CD8-positive, alpha-beta memory T cell (primary cell): ENCODE measurements at places on chromosomes 4 and X.

GRCh38 chrX:23900220-23900797 lies 7.4 kb downstream of the APOO start:
- H3K36me3 ChIP-seq, result no peaks in the 10 kb centered on the region
- DNase-seq, result no peak
- no peak overlapping the region for H3K27ac ChIP-seq
- H3K4me1 ChIP-seq, result no peaks in the 10 kb centered on the region
- no peaks in the 10 kb centered on the region for H3K27me3 ChIP-seq

- H3K36me3 ChIP-seq, result no peaks in the 10 kb centered on the region
- peaks cover 29% of the 10 kb centered on the region for H3K4me1 ChIP-seq
- H3K4me3 ChIP-seq, result no peak overlapping the region
- DNase-seq, result no peak
These were observed 113.3 kb downstream of the AFAP1 start for GRCh38 chr4:7826176-7826908.

DNA sequence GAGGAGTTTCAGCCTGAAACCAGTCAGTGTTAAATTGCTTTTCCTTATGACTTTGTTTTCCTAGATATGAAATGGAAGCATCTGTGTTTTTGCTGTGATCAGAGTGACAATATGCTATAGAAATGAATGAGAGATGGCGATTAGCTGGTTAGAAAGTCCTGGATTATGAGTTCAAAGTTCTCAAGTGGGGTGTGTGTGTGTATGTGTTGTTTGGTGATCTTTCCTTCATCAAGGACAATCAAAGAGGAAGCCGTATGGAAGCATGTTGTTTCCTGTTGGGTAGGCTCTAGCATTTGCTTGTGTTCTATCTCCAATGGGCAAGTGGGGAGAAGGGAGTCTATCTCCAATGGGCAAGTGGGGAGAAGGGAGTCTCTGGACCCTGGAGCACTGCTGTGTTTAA lies 64.0 kb upstream of the STX18 start:
- H3K4me3 ChIP-seq, result no peak overlapping the region
- no peaks in the 10 kb centered on the region for H3K36me3 ChIP-seq
- no peak for DNase-seq

- no peak overlapping the region for H3K27ac ChIP-seq
- DNase-seq, result no peak
- H3K36me3 ChIP-seq, result no peaks in the 10 kb centered on the region
- H3K4me1 ChIP-seq, result no peaks in the 10 kb centered on the region
These were observed 13.8 kb downstream of the USP46 start for GRCh38 chr4:52645300-52645699.

DNA sequence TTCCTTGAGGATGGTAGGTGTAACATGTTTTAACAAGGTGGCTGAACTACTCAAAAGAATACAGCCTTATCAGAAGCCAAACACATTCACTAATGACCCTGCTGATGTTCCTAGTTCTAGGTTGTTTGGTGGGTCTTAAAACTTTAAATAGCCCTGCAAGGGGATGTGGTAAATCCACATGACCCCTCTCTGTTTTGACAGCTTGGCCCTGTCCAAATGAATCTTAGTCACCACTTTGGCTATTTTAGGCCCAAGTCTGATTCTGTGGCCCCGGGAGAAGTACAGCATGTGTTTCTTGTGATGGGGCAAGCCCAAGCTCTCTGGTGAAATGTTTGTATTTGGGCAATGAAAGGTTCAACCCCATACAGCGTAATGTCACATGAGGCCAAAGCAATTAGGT lies 54.5 kb upstream of the GPR34 start:
- no peak overlapping the region for H3K27ac ChIP-seq
- H3K4me1 ChIP-seq, result no peaks in the 10 kb centered on the region
- H3K27me3 ChIP-seq, result no peaks in the 10 kb centered on the region
- no peak for DNase-seq
- H3K36me3 ChIP-seq, result no peaks in the 10 kb centered on the region

DNA sequence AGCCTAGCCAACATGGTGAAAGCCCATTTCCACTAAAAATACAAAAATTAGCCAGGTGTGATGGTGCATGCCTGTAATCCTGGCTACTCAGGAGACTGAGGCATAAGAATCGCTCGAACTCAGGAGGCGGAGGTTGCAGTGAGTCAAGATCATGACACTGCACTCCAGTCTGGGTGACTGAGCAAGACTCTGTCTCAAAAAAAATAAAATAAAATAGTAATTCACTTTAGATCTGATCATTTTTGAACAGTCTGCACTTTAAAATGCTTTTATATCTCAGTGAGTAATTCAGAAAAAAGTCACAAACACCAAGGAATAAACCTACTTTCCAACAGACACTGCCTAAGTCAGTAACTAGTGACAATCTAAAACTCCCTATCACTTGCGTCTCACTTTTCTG lies 25.6 kb upstream of the CORIN start:
- no peaks in the 10 kb centered on the region for H3K4me1 ChIP-seq
- H3K4me3 ChIP-seq, result no peak overlapping the region
- H3K27ac ChIP-seq, result no peak overlapping the region
- no peak for DNase-seq
- no peaks in the 10 kb centered on the region for H3K36me3 ChIP-seq

- H3K27me3 ChIP-seq, result no peaks in the 10 kb centered on the region
- no peaks in the 10 kb centered on the region for H3K36me3 ChIP-seq
- DNase-seq, result no peak
- no peak overlapping the region for H3K27ac ChIP-seq
- H3K4me3 ChIP-seq, result no peak overlapping the region
- no peaks in the 10 kb centered on the region for H3K4me1 ChIP-seq
These were observed 211.5 kb downstream of the PDGFRA start for GRCh38 chr4:54440394-54441136.

- H3K4me1 ChIP-seq, result no peaks in the 10 kb centered on the region
- H3K27me3 ChIP-seq, result no peaks in the 10 kb centered on the region
- H3K36me3 ChIP-seq, result no peaks in the 10 kb centered on the region
- H3K27ac ChIP-seq, result no peak overlapping the region
- H3K4me3 ChIP-seq, result no peak overlapping the region
- no peak for DNase-seq
These were observed 59.0 kb upstream of the ADGRA3 start for GRCh38 chr4:22574880-22575279.

GRCh38 chrX:138018145-138018799 lies 452.3 kb downstream of the ZIC3 start:
- no peaks in the 10 kb centered on the region for H3K27me3 ChIP-seq
- no peak for DNase-seq
- no peaks in the 10 kb centered on the region for H3K4me1 ChIP-seq
- H3K4me3 ChIP-seq, result no peak overlapping the region
- no peak overlapping the region for H3K27ac ChIP-seq

DNA sequence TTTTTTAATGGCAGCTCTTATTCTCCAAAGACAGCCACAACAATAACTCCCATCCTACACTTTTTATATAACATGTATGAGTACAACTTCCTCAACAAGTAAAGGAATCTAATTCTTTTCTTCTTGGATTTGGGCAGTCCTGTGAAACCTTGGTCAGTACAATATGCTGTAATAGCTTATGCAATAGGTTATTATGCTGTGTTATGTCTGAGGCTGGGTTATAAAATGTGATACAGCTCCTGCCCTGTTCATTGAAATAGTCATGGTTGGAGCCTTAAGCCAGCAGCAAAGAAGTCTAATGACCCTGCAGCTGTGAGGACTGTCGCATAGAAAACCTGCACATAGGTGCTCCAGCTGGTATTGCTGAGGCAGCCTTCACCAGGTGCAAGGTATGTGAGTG lies 215.8 kb upstream of the RASGEF1B start:
- H3K4me3 ChIP-seq, result no peak overlapping the region
- H3K27me3 ChIP-seq, result no peaks in the 10 kb centered on the region
- no peaks in the 10 kb centered on the region for H3K4me1 ChIP-seq
- no peak for DNase-seq
- no peak overlapping the region for H3K27ac ChIP-seq

DNA sequence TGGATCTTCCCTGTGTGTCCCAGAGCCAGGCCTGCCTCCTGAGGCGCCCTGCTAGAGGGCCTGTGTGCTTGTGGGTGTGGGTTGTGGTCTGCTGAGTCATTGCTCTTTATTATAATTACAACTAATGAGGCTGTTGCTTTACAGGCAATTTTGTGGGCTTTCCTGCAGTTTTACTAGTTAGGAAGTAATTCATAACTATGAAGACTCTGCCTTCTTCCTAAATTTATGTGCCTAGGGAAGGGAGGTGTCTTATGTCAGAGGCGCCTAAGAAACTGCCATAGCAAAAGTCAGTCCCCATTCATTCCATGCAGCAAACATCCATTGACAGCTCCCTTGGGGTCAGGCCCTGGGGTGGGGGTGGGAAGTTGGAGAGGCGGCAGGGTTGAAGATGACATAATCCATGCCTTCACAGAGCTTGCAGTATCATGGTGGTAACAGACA lies 359.2 kb downstream of the IDS start:
- H3K4me1 ChIP-seq, result no peaks in the 10 kb centered on the region
- DNase-seq, result no peak
- no peaks in the 10 kb centered on the region for H3K36me3 ChIP-seq

GRCh38 chrX:110287605-110288004 lies 30.3 kb downstream of the AMMECR1 start:
- no peaks in the 10 kb centered on the region for H3K27me3 ChIP-seq
- no peak overlapping the region for H3K4me3 ChIP-seq
- H3K4me1 ChIP-seq, result no peaks in the 10 kb centered on the region
- no peak overlapping the region for H3K27ac ChIP-seq

- no peaks in the 10 kb centered on the region for H3K27me3 ChIP-seq
- no peak overlapping the region for H3K27ac ChIP-seq
- no peaks in the 10 kb centered on the region for H3K36me3 ChIP-seq
- no peak for DNase-seq
- no peaks in the 10 kb centered on the region for H3K4me1 ChIP-seq
- H3K4me3 ChIP-seq, result no peak overlapping the region
These were observed 19.8 kb upstream of the TASL start for GRCh38 chrX:30597216-30598012.

DNA sequence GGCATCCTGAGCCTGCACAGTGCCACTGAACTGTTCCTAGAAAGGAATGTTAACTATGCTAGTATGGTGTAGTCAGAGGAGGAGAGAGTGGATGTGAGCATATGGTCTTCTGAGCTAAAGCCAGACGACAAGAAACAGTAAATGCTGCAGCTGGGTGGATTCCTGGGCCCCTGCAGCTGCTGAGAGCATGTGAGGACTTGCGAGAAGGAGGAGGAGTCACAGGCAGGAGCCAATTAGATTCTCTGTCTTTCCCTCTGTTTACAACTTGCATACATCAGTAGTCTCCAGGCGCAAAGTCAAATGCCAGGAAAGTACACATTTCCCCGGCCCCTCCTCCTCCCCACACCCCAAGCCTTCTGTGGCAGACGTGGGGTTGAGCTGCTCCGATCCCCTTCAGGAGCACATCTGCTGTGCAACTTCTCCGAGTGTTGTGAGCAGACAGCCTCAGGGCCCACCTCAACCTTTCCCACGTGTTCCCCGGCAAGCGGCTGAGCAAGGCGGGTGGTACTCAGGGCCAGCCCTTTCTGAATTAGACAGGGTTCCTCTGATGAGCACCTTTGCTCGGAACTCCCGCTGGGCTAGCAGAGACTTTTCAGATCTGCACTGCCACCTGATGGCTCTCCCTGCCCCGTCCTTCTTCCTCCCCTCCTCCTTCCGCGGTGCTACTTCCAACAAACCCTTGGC lies 108.7 kb upstream of the ATP6AP2 start:
- H3K36me3 ChIP-seq, result no peaks in the 10 kb centered on the region
- no peak overlapping the region for H3K4me3 ChIP-seq
- H3K27ac ChIP-seq, result no peak overlapping the region
- no peak for DNase-seq
- H3K27me3 ChIP-seq, result no peaks in the 10 kb centered on the region
- H3K4me1 ChIP-seq, result peaks cover 5% of the 10 kb centered on the region

- H3K4me3 ChIP-seq, result no peak overlapping the region
- H3K36me3 ChIP-seq, result no peaks in the 10 kb centered on the region
- H3K27me3 ChIP-seq, result no peaks in the 10 kb centered on the region
- no peak for DNase-seq
These were observed 11.2 kb upstream of the DACH2 start for GRCh38 chrX:86137071-86137470.

DNA sequence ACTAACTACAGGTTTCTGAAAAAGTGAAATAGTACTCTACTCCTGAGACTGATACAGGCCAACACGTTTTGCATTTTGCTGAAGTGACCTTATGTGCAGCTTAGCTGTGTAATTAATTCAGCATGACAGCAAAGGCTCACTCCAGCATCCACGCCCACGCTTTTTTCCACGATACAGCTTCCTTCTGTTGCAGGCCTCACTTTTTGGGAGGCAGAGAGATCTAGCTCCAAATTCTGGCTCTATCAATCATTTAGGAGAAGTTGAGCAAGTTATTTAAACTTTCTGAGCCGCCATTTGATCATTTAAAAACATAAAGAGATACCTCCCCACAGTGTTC lies 160.3 kb downstream of the AFAP1 start:
- H3K4me3 ChIP-seq, result no peak overlapping the region
- H3K4me1 ChIP-seq, result peaks cover 16% of the 10 kb centered on the region
- DNase-seq, result no peak
- no peaks in the 10 kb centered on the region for H3K36me3 ChIP-seq
- H3K27ac ChIP-seq, result no peak overlapping the region
- no peaks in the 10 kb centered on the region for H3K27me3 ChIP-seq

- H3K27me3 ChIP-seq, result no peaks in the 10 kb centered on the region
- H3K4me1 ChIP-seq, result no peaks in the 10 kb centered on the region
- no peak overlapping the region for H3K27ac ChIP-seq
- H3K4me3 ChIP-seq, result no peak overlapping the region
- H3K36me3 ChIP-seq, result no peaks in the 10 kb centered on the region
- DNase-seq, result no peak
These were observed 28.8 kb upstream of the ALB start for GRCh38 chr4:73375328-73375741.

GRCh38 chrX:97398030-97398551 lies 514.4 kb downstream of the RPA4 start:
- H3K36me3 ChIP-seq, result no peaks in the 10 kb centered on the region
- DNase-seq, result no peak
- no peak overlapping the region for H3K4me3 ChIP-seq
- no peaks in the 10 kb centered on the region for H3K27me3 ChIP-seq
- no peak overlapping the region for H3K27ac ChIP-seq
- no peaks in the 10 kb centered on the region for H3K4me1 ChIP-seq

- H3K4me3 ChIP-seq, result no peak overlapping the region
- H3K27me3 ChIP-seq, result no peaks in the 10 kb centered on the region
- H3K36me3 ChIP-seq, result no peaks in the 10 kb centered on the region
- no peak overlapping the region for H3K27ac ChIP-seq
- no peak for DNase-seq
These were observed 73.7 kb upstream of the SLC25A43 start for GRCh38 chrX:119325456-119325855.

DNA sequence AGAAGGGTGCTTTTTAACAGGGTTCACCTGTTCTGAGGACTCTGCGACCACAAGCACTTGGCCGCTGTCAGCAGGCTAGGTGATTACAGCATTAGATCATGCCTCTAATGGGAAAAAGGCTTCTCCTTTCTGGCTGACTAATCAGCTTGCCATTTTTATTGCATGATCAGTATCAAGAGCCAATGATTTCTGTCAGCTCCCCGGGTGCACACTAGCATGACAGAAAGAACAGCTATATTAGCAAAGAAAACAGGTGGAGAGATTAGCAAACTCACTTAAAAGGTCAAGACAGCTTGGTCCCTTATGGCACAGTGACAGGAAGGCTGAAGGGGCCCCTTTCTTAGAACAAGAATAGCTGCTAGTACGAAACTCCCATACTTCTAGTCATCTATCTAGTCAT lies 170.0 kb downstream of the SMIM20 start:
- no peak for DNase-seq
- peaks cover 4% of the 10 kb centered on the region for H3K4me1 ChIP-seq
- no peak overlapping the region for H3K27ac ChIP-seq
- H3K36me3 ChIP-seq, result no peaks in the 10 kb centered on the region
- no peak overlapping the region for H3K4me3 ChIP-seq

GRCh38 chr4:150327262-150327780 lies 249.1 kb downstream of the DCLK2 start:
- DNase-seq, result no peak
- H3K27ac ChIP-seq, result no peak overlapping the region
- peaks cover 4% of the 10 kb centered on the region for H3K36me3 ChIP-seq
- no peaks in the 10 kb centered on the region for H3K4me1 ChIP-seq
- no peaks in the 10 kb centered on the region for H3K27me3 ChIP-seq
